ENCODE measurements at places on chromosomes 7 and 10. TPM values are rescaled to one million over a fixed set of nuclear protein-coding genes. Genes with fewer than 3 reads are reported as not detected.

- DNase-seq, result no peak
Measured at GRCh38 chr7:43139137-43139536, 26.7 kb downstream of the HECW1 start.

OR9A2 gene
- 0.37 TPM for total RNA-seq

GRCh38 chr7:134029-134428, 58.3 kb upstream of the FAM20C start:
- no peak for DNase-seq

DNA sequence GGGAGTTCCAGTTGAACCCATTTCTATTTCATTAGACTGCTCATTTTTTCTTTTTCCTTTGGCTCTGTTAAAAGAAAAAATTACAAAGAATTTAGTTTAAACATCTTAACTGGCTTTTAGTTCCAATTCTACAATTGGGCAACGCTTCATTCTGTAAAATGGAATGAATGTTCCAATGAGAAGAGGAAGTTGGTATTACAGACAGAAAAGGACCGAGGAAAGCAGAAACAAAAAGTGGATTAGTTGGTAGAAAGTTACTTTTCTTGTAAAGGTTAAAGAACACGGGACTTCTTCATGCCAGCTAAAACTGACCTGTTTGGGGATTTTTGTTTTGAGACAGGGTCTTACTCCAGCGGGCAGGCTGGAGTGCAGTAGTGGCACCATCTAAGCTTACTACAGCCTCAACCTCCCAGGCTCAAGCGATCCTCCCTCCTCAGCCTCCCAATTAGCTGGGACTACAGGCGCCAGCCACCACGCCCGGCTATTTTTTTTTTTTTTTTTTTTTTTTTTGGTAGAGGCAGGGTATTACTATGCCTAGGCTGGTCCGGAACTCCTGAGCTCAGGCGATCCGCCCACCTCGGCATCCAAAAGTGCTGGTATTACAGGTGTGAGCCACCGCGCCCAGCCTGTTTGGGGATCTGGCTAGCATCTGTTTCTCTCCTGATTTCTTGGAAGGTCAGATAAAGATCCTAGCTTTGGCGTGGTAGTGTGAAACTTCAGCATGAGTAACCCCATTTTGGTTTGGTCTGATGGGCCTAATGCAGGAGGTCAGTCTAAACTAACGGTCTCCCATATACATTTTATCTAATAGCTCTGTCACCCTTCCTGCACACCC, 1.3 kb upstream of the VDAC2 start:
- no peak for DNase-seq

GRCh38 chr7:23593706-23594105, 3.5 kb upstream of the CCDC126 start:
- DNase-seq, result peak; percentile 47

DNA sequence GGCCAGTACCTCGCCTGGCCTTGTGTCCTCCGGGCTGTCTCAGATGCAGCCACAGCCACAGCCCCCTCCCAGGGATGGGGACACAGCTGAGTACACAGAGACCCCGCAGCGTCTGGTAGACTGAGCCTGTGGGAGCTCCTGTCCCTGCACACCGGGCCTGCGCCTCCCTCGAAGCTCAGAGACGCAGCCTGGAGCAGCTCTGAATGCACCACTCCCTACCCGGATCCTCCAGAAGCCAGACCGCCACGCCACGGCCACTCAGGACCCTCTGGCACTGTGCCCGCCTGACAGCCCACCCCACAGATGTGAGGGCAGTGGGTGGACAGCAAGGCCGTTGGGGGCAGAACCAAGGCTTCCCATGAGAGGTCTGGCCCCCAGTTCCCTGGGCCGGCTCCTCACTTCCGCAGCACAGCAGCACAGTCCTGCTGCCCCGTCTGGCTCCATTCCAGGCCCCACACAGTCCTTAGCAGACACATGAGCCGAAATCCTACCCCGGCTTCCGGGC, 40.8 kb downstream of the PAPOLB start:
- DNase-seq, result no peak

GRCh38 chr10:132324186-132324585, 7.8 kb upstream of the LRRC27 start:
- no peak for DNase-seq

DNA sequence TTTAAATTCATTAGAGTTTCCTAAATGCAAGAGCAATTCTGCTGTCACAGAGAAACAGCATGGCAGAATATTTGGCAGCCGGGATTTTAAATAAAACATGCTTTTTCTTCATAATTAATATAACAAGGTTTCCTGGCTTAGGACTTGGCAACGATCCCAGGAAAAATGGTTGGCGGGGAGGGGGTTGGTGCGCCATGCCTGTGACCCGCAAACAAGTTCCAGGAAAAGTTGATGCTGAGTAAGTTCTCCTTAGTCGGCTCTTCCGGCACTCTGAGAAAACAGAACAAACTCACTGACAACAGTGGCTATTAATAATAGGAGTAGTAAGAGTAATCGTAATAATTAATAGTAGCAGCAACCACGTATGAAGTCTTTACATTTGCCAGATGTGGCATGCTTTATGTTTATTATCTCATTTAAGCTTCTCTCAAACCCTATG, 4.6 kb downstream of the HABP2 start:
- no peak for DNase-seq
